ENCODE measurements at places on chromosomes 2 and 18.

DNA sequence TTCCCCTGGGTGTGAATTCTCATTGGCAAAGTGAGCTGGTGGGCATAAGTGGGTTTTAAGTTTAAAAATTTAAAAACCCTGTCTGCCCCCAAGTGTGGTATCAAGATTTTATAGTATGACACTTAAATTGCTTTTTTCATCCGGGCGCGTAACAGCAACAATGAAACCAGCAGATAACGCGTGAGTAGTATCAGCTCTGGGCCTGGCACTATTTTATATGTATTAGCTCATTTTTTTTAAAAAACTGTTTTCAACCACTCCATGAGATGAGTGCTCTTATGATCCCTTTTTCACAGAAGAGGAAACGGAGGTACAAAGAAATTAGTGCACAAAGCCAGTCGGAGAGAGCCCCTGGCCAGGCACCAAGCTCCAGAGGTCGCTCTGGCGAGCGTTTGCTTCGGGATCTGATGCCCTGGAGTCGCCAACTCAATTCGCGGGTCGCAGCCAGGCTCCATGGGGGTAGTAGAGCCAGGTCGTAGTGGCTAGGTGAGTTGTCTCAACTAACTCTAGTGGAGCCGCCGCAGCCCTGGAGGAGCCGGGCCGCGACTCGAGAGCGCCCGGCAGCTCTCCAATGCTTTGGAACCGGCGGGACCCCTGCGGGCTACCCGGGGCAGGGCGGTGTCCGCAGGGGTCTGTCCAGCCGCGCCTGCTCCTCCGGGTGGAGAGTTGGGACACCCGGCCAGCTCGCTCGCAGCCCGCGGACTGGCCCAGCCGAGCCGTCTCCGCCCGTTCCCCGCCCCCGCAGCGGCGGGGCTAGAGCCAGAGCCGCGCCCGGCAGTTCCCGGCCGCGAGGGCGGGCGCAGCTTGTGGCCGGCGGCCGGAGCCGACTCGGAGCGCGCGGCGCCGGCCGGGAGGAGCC is at the start of gene IL1R1:
Gene IL1R1 (plus strand): TSS at position 777 of the 859 bp plus-strand sequence. CDS start 14,979 bp downstream, outside the sequence.
- no peak for DNase-seq

DNA sequence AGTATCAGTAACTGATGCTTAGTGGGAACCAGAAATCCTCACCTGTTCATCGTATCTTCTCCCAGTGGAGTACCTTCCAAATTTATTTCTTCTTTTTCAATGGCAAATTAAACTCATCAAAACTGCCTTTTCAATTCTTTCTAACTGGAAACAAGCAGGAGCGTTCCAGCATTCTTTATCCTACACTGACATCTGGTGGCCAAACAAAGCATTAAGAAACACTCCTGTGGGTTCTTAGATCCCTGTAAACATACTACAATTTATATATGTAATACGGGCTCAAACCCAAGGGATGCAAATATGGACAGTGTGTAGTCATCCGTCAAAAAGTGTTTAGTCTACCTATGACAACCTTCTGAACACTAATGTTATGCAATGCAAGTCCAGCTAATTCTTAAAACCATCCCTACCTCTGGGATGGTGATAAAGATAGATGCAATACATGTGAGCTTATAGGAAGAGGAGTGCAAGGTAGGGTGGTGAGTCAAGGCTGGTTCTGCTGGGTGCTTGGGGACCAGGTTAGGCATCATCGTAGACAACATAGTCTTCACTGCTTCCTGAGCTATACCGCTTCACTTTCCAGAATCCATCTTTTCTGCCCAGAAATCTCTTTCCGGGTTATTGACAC is 375.0 kb downstream of the CTNNA2 start:
- DNase-seq = no peak

- DNase-seq = no peak
Observed at GRCh38 chr2:101361522-101361921, 25.8 kb downstream of the CREG2 start.

GRCh38 chr2:70118798-70119454 is 31.6 kb downstream of the PCBP1 start:
- DNase-seq = no peak

- DNase-seq = no peak
Observed at GRCh38 chr2:169160926-169161481, 91.6 kb downstream of the DHRS9 start.

DNA sequence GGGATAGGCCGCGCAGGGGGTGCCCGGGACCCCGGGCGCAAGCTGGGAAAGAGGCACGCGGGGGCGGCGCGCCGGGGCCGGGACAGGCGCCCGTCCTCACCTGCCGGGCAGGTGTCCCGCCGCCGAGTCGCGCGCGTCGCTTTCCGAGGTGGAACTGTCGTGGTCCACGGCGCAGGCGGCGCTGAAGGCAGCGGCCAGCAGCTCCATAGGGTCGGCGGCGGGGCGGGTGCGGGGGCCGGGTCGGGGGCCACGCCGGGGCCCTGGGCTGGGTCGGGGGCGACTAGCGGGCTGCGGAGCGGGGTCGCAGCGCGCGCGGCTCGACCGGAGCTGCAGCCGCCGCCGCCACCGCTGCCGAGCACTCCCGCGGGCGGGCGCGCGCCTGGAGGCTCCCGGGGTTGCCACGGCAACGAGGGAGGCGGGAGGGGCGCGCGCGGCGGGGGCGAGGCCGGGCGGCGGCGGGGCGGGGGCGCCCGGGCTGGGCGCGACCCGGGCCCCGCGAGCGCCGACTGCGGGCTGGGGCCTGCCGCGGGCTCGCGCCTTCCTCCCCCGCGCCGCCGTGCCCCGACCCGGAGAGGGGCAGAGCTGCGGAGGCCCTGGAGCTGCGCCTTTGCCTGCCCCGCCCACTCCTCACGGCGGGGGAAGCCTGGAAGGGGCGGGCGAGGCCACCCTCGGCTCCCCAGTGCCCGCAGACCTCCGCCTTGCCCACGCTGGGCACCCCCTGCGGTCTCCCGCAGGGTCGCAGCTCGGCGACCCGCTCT is 57.9 kb downstream of the SNORC start:
- no peak for DNase-seq

DNA sequence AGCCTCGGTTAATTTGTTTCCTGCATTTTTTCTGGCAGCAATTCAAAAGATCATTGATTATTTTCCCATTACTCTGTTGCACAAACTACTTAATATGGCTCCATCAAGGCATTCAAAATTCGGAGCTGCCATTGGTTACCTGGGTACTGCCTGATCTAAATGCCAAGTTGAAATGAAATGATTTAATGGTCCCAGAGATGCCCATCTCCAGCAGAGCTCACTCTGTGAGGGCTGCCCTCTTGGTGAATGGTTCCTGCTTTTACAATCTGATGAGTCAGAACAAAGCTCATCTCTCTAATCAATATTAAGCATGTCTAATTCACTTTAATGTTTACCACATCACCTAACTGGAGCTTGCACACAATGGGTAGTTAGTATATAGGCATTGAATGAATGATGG is 126.1 kb downstream of the CTNNA2 start:
- no peak for DNase-seq

DNA sequence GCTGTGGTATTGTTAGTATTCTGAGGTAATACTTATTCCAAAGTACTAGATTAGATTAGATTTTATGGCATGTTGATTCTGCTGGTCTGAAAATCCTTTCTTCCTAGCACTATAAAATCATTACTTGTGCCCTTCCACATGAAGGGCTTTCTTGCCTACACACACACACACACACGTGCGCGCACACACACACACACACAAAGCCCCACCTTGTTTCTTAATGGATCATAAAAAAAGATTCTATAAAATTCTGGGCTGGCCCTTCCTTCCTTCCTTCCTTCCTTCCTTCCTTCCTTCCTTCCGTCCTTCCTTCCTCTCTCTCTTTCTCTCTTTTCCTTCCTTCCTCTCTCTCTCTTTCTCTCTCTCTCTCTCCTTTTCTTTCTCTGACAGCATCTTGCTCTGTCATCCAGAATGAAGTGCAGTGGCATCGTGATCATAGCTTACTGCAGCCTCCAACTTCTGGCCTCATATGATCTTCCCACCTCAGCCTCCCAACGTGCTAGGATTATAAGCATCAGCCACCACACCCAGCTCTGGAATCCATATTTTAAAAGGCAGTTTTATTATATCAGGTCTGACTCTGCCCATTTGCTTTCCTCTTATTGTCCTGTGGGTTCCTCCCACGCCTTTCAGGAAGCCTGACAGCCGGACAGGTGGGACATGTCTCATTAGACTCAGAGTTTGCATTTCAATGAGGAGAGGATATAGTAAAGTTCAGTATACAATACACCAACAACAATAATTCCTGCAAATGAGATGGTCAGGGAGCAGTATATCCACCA is 321.1 kb downstream of the PIK3C3 start:
- no peak for DNase-seq

All from activated CD4-positive, alpha-beta T cell treated with anti-CD3 and anti-CD28 coated beads for 1 hour (primary cell).